Cerebellar nuclear complex (tissue), 1 donor: ENCODE measurements at places on chromosomes 13 and 19.

GRCh38 chr19:17797424-17798201 lies 2.7 kb downstream of the B3GNT3 start:
- DNase-seq, result no peak

GRCh38 chr13:110347535-110348308 lies 40.6 kb downstream of the COL4A2 start:
- no peak for DNase-seq

DNA sequence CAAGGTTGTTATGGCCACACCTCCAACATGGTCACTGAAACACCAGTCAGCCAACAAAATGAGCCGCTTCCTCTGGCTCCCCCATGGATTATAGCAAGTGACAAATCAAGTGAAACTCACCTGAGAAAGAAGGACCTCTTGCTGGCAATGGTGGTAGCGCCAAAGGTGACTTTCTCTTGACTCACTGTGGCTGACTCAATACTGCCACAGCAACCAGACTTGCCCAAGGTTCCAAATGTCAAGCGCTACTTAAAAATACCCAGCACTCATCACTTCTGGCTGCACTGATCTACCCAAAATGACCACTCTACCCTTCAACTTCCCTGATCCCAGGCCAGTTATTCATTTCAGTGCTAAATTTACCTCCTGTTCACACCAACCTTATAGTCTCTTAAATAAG lies 495.5 kb downstream of the FOXO1 start:
- no peak for DNase-seq

DNA sequence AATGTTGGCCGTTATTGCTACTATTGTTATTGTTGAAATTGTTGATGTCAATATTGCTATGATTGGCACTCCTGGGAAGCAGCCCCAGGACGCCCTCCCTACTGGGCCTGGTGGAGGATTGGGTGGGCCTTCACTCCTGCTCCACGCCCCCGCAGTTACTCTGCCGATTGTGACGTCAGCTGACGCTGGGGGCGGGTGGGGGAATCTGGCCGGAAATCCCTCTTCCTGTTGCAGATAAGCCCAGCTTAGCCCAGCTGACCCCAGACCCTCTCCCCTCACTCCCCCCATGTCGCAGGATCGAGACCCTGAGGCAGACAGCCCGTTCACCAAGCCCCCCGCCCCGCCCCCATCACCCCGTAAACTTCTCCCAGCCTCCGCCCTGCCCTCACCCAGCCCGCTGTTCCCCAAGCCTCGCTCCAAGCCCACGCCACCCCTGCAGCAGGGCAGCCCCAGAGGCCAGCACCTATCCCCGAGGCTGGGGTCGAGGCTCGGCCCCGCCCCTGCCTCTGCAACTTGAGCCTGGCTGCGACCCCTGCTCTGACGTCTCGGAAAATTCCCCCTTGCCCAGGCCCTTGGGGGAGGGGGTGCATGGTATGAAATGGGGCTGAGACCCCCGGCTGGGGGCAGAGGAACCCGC lies at the start of gene ETV2:
TSS of gene ETV2 (plus strand) at position 231 of the 637 bp plus-strand sequence. CDS start 716 bp downstream, outside the sequence.
- DNase-seq, result no peak

DNA sequence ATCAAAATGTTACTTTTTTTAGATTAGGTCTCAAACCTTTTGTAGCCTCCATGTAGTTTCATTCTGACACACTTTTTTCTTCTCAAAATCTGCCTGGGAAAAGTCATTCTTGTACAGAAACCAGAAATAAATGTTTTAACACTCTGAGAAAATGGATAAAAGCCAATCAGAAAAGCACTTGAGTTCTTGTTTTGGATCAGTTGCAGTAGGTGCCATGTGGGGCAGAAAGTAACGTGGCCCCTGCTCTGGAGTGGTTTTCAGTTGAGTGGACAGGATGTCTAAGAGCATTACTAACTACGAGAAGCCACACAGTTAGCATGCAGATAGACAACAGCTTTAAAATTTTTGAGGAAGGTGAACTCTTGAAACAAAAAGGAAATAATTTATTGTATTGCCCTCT lies 19.1 kb downstream of the GPR183 start:
- no peak for DNase-seq

DNA sequence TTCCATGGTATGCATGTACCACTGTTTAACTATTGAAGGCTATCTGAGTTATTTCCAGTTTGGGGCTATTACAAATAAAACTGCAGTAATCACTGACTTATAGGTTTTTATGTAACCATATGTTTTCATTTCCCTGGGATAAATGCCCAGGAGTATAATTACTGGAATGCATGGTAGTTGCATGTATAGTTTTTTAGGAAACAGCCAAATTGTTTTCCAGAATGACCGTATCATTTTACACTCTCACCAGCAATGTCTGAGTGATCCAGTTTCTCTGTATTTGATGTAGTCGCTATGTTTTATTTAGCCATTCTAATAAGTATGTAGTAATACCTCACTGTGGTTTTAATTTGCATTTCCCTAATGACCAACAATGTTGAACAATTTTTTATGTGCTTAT lies 42.0 kb downstream of the CYSLTR2 start:
- no peak for DNase-seq

DNA sequence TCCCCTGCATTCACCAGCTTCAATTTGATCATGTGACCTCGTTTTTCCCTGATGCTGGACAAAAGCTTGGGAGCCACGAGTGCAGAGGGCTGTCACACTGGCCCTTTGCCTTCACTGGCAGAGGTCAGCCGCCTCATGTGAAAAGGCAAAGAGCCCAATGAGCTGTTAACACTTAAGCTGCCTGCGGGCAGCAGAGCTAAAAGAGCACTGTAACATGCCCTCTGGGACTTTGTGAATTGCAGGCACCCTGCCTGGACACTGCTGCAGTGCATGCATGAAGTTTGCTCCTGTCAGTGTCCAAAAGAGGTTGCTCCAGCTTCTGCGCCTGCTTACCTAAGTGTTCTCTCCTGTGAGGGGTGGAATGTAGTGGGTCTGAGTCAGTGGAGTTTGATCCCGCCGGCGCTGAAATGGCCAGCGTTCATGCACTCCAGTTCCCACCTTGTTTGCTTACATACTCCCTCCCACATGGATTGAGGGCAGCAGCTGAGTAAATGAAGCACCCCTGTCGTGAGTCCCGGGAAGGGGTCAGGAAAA lies 193.7 kb downstream of the RFC3 start:
- no peak for DNase-seq

DNA sequence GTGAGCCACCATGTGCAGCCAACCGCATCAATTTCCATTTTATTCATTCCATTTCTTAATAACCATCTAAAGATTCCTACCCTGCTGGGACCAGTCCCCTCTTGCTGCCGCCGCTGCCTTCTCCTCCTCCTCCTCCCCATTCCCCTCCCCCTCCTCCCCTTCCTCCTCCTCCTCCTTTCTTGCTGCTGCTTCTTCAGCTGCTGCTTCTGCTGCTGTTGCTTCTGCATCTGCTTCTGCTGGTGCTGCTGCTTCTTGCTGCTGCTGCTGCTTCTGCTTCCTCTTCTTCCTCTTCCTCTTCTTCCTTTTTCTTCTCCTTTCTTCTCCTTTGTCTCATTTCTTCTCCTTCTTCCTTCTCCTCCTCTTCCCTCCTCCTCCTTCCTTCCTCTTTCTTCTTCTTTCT lies 20.0 kb upstream of the SPRYD7 start:
- no peak for DNase-seq

GRCh38 chr13:75740031-75740430 lies 103.9 kb downstream of the LMO7 start:
- DNase-seq, result no peak

GRCh38 chr19:1489463-1490310 lies 463 bp downstream of the PCSK4 start:
- DNase-seq, result no peak

DNA sequence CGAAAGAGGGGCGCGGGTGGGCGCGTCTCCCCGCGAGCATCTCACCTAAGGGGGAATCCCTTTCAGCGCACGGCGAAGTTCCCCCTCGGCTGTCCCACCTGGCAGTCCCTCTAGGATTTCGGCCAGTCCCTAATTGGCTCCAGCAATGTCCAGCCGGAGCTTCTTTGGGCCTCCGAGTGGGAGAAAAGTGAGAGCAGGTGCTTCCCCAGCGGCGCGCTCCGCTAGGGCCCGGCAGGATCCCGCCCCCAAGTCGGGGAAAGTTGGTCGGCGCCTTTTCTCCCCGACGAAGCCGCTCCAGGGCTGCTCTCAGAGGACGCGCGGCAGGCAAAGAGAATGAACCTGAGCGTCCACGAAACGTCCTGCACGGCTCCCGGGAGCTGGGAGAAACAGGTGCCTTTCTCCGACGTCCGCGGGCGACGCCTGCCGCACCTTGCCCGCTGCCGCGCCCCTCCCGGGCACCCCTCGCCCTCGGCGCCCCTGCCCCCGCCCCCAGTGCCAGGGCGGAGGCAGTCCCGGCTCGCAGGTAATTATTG lies 366 bp upstream of the KL start:
- no peak for DNase-seq

- no peak for DNase-seq
Measured at GRCh38 chr19:17943274-17944221, 10.7 kb downstream of the CCDC124 start.

- DNase-seq, result no peak
Measured at GRCh38 chr13:49560270-49561061, 24.9 kb downstream of the RCBTB1 start.

GRCh38 chr13:41938918-41939317 lies 22.0 kb downstream of the VWA8 start:
- DNase-seq, result no peak

- DNase-seq, result no peak
Measured at GRCh38 chr19:11581740-11582139, 4.3 kb upstream of the ACP5 start.

DNA sequence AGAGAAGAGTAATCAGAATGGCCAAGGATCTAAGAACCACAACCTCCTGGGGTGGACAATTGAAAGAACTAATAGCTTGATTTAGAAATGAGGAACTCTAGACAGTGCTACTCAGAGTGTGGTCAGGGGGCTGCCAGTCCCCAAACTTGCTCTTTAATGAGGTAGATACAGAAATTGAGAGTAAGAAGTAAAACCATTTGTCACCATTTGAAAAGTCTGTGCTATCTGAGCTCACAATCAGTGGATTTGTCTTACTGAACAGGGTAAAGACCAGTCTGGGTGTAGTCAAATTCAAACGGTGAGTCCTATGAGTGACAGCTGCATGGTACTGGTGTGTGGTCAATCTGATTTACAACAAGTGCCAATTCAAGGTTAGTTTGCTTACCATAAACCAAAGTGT lies 118.9 kb downstream of the KL start:
- DNase-seq, result no peak

- no peak for DNase-seq
Measured at GRCh38 chr19:48992581-48993174, 431 bp downstream of the GYS1 start.

GRCh38 chr13:112582263-112582662 lies 5.7 kb downstream of the TUBGCP3 start:
- no peak for DNase-seq

GRCh38 chr13:20826843-20827560 lies 53.2 kb upstream of the EEF1AKMT1 start:
- no peak for DNase-seq

- DNase-seq, result no peak
Measured at GRCh38 chr19:38250821-38251563, 5.2 kb downstream of the PPP1R14A start.

- DNase-seq, result no peak
Measured at GRCh38 chr19:52248241-52248640, 21.1 kb upstream of the ZNF766 start.

DNA sequence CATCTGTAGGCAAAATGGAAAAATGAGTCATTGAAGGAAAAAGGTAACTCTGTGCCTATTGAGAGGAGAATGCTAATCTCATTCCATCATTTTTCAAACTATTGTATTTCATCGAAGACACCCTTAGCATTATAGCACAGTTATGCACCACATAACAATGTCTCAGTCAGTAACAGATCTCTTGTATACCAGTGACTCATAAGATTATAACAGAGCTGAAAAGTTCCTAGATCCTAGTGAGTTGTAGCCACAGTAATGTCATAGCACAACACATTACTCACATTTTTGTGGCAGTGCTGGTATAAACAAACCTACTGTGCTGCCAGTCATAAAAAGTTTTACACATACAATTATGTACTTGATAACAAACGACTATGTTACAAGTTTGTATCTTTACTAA lies 1077.6 kb downstream of the DIAPH3 start:
- DNase-seq, result no peak

DNA sequence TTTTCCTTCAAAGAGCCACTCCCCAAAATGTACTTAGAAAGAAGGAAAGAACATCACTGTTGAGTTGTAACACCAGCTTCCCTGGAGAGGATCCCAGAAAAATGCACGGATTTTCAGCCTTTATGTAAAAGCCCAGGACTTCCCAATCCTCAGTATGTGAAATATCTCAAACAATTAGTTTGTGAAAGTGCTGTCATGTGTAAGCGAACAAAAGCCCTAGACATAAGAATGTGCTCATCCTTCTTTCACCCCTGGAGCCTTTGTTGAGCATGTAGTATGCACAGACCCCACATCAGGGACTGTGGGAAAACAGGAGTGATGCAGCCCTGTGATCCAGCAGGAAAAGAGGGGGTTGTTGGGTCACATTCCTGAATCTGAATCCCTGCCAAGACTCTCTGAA lies 441.4 kb upstream of the ZNF507 start:
- DNase-seq, result no peak

- DNase-seq, result no peak
Measured at GRCh38 chr13:24286624-24287023, 22.8 kb upstream of the C1QTNF9 start.

GRCh38 chr19:35061583-35062373 lies 20.3 kb downstream of the HPN start:
- no peak for DNase-seq

DNA sequence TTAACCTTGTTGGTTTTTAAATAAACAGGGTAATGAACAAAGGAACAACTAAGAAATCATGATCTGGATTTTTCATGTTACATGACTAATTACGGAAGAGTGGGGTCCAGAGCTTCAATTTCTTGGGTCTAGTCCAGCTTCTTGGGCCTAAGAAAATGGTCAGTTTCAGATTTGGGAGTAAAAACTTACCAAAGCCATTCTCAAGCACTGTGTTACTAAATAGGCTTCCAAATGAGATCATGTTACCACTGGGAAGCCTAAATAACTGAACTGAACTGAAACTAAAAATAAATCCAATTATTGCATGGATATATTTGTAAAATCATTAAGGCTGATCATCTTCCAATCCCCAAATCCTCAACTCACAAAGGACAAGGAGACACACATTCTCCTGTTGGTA lies 13.9 kb downstream of the TBC1D4 start:
- DNase-seq, result no peak

GRCh38 chr13:45447050-45447661 lies 17.6 kb upstream of the COG3 start:
- DNase-seq, result no peak

GRCh38 chr19:16244091-16244490 lies 46.4 kb downstream of the AP1M1 start:
- no peak for DNase-seq

DNA sequence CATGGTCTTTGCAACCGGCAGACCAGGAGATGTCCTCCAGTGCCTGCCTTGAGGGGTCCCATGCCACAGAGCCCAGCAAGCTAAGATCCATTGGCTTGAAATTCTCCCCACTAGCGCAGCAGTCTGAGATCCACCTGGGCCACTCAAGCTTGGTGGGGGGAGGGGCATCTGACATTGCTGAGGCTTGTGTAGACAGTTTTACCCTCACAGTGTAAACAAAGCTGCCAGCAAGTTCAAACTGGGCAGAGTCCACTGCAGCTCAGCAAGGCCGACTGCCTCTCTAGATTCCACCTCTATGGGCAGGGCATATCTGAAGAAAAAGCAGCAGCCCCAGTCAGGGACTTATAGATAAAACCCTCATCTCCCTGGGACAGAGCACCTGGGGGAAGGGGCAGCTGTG lies 32.0 kb upstream of the ITM2B start:
- DNase-seq, result no peak
